ENCODE measurements at places on chromosomes 12 and 14.
A peak's percentile ranks its signal among the peaks of the same experiment; 100 is the strongest.

DNA sequence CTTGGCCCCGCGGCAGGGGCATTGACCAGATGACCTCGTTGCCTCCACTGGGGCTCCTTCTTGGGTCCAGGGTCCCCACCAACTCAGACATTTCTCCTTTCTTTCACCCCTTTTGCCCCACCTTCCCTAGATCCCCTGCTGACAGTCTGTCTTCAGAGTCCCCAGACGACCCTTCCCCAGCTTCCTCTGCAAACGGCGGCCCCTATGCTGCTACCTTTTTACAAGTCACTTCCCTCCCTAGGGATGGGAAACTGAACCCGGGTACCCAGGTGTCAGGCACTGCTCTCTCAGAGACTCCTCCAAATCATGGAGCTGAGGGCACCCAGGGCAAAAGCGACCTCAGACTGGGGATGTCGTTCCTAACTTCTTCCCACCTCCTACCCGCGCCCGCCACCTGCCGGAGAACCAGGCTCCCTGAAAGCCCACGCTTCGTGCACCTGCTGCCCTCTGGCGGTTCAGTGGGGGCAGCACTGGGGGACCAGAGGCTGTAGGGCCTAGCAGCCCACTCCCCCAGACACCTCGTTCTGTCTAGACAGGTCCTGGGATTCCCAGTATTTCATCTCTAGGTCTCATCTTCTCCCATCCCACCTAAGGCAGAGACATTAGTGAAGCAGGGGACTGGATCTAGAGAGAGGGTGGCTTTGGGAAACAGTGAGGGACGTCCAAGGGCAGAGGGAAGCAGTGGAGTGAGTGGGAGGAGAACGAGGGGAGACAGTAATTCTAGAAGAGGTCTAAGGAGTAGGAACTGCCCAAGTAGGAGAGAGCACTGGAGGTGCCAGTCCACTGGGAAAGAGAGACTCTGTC lies 4.9 kb downstream of the ZNF385A start:
- DNase-seq, result peak; percentile 98

DNA sequence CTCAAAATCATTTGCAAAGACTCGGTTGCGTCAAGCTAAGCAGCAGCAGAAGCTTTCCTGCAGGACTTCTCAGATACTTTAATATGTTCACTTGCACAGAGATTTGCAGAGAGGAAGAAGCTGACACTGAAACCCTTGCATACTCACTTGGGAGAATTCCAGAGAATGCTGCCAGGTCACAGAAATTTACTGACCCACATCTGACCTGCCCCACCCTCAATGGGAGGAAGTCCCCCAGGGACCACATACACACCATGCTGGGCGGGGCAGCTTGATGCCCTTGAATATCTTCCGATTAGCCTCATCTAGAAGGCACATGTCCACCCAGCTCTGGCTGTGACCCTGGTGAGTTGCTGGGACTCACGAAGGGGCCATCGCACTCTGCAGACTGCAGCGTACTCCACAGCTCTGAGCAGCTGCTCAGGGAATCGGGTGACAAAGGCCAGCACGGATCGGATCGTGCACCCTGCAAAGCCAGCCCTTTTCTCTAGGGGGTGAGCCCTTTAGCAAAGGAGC lies 83.2 kb downstream of the ITPK1 start:
- DNase-seq, result no peak

DNA sequence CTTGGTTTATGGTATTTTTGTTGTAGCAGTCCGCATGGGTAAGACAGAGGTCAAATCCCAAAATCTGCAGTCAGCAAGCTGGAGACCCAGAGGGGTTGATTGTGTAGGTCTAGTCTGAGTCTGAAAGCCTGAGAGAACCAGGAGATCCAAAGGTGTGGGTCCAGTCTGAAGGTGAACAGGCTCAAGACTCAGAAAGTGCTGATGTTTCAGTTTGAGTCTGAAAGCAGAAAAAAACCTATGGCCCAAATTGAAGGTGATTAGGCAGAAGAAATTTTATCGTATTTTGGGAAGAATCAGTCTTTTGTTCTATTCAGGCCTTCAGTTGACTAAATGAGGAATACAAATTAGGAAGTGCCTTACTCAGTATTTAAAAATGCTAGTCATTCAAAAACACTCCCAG lies 807.8 kb upstream of the FOXG1 start:
- no peak for DNase-seq

GRCh38 chr12:95505039-95505438 lies 31.1 kb downstream of the METAP2 start:
- no peak for DNase-seq

- DNase-seq, result no peak
These were observed 2.2 kb upstream of the NFKBIA start for GRCh38 chr14:35406506-35407305.

- DNase-seq, result no peak
These were observed 29.8 kb downstream of the CALM1 start for GRCh38 chr14:90426663-90427062.

DNA sequence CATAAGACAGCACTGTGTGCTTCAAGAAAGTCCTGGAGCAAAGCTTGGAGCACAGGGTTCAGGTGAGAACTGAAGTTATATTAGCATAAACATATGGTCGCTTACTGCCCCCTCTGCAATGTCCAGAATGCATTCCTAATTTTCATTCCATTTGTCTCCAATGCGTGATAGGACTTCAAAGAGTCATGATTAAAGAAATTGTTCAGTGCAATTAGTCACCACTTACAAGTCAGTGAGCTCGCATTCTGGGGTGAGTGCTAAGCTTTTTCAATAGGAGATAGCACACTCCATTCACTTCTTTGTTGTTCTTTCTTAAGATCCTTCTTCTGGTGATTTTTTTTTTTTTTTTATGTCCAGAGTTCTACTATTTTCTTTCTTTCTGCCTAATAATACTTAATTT lies 398.4 kb downstream of the SYT1 start:
- DNase-seq, result no peak

GRCh38 chr12:124867401-124867930 lies 3.8 kb upstream of the SCARB1 start:
- DNase-seq, result no peak

DNA sequence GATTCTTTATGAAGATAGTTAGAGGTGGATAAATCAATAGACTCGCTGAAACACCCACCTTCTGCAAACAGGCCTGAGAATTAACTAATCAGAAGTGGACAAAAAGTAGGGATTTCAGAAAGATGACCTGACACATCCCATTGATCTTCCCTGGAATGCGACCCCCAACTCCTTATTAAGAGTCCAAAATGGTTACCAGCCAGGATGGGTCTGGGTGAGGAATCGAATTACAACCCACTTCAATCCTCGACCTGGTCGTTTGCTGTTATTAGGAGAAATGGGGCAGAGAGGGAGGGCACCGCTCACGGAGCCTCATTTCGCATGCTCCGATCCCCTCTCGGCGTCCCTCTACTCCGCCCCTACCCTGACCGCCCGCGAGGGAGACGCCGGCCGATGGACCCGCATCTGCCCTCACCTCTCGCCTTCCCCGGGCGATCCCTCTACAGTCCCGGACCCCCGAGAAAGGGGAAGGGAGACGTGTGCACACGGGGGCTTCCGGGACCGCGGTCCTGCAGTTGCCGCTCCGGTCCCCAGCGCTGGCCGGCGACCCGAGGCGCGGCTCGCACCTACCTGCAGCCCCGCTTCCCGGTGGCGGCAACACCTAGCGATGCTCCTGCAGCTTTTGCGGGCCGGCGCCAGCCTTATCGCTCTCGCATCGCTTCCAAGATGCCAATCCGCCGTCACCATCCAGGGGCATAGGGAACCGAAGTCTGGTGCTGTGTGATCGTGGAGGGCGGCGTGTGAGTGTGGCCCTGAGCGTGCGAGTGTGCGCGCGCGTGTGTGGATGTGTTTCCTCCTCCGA lies 69.3 kb upstream of the USP15 start:
- peak; percentile 58 for DNase-seq
